ENCODE measurements at places on chromosomes 12 and 14.
A peak's percentile ranks its signal among the peaks of the same experiment; 100 is the strongest.

- no peak for DNase-seq
Observed at GRCh38 chr12:56190695-56191155, 1.4 kb upstream of the SMARCC2 start.

DNA sequence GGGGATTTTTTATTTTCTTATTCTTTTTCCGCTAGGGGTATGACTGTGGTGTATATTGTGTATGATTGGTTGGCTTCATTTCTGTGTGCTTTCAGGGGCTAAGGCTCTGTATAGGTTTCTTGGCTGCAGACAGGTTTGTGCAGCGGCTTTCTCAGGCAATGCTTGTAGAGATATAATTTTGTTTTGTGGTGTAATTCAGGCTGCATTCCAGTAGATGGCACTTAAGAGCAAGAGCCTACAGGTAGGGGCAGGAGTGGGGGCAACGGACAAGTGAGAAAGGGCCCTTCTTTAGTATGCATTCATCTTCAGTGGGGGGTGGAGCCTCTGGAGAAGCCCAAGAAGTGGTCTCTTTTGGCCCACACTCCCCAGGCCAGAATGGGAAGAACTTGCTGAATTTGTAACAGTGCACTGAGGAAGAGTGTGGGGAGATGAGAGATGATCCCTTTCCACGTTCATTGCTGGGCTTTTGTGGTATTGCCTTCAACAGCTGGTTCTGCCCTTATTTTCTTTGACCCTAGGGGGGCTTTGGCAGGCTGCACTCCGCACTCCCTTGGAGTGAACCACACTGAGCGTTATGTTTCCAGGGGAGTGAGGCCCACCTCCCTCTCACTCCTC is 78.6 kb downstream of the IFNG-AS1 start:
- DNase-seq: no peak

DNA sequence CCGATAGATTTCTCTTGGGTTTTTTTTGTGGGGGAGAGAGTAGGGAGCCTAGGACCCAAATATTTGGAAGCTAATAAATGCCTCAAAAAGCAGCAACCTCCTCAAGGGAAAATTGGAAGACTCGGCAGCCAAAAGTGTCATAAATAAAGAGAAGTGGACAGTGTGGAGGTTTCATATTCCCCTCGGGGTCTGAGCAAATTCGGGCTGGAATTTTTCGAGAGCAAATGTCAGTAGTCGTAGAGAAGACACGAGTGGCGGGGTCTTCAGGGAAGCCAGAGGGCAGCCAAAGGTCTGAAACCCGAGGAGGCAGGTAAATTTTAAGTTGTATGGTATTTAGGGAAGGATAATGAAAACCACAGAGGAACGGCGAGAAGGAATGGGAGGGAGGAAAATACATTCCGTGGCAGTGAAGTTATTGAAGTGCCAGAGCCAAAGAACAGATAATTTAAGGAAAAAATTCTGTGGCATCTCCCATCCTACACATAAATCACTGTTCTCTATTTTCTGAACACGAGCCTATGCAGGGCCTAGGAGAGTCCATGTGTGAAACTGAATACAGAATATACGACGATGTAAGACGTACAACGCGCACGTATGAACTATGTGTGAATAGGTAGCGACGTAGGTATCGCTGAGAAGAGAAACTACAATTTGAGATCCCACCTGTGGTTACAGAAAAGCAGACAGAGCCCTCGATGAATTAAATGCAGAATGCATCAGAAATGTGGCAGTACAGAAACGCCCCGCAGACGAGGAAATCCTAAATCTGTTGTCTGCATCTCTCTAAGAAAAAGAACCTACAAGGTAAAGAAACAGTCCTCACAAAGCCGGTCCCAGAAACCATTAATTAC is 12.9 kb downstream of the BCL11B start:
- no peak for DNase-seq

- DNase-seq: no peak
Observed at GRCh38 chr12:1573960-1574864, 20.2 kb downstream of the FBXL14 start.

DNA sequence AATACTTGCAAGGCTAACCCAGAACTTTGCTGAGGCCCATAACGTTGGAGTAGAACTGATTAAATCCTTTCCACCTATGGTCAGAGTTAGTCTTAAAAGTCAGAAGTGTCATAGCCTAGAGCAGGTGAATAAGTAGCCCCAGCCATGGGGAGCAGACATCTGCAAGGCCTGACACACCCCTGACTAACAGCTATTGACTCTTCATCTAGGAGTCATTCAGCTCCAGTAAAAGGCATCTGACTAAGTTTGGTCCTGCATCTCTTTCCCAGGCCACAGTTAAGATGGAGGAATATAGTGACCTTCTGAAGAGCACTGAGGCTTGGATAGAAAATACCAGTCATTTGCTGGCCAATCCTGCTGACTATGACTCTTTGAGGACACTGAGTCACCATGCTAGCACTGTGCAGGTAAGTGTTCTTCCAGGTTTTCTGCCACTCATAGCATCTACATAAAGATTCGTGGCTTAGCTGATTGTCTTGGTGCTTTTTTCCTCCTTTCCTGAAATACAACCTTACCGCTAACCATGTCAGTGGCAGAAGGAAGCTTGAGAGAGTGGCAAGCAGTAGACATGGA is 212.9 kb downstream of the ESR2 start:
- no peak for DNase-seq

GRCh38 chr12:81573228-81573627 is 185.9 kb downstream of the PPFIA2 start:
- no peak for DNase-seq

- no peak for DNase-seq
Observed at GRCh38 chr14:59997449-59997848, 77.5 kb downstream of the LRRC9 start.

DNA sequence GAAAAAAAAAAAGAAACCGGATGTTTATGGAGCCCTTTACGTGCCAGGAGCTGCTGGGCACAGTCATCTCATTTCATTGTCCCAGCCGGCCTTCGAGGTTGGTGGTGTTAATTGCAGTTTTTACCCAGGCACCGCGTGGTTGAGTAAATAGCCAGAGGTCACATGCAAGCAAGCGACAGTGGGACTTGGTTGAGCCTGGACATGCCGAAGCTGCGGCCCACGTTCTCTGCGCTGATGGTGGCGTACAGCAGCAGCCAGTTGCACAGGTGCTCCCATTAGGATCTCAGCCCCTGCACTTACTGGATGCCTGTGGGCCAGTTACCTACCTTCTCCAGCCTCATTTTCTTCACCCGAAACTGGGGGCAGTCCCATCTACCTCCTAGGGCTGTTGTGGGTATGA is 54.0 kb downstream of the TSPAN9 start:
- no peak for DNase-seq

- DNase-seq: no peak
Observed at GRCh38 chr14:105487986-105488777, 1.5 kb downstream of the CRIP1 start.

GRCh38 chr12:19533567-19533966 is 94.3 kb downstream of the AEBP2 start:
- DNase-seq: no peak

DNA sequence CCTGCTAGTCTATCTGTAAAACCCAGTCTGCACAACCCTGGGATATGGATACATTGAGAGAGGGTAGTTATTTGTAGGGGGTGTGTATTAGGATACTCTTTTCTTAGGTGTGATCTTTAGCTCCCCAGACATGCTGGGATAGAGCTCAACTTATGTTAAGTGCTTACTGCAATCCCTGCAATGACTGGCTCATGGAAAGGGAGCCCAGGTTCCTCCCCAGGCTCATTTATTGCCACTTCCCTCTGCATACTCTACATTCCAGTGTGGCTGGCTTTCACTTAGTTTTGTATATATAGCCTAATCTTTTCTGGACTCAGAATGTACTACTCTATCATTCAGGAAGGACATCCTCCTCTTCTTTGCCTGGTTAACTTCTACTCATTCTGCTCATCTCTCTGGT is 172.0 kb downstream of the SYT10 start:
- DNase-seq: no peak

- no peak for DNase-seq
Observed at GRCh38 chr14:26522967-26523366, 74.9 kb downstream of the NOVA1 start.

DNA sequence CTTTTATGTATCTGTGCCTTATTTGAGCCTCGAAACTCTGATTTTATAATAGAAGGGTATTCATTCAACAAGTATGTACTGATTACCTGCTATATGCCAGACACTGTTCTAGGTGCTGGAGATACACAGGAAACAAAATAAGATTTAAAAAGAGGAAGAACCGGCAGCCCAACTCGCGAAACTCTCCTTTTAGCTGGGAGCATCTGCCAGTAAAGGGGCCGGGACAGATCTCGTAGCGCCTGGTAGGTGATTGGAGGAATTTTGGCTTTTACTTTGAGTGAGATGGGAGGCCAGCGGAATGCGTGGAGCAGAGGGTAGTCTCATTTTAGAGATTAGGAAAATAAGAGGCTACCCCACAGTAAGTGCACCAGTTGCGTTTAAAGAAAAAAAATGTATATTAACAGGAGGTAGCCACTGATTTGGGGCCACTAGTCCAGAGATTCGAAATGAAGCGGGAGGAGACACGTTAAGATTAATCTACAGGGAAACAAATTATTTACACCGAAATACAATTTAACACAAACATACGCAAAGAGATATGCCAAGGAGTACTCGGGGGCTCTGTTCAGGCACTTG is 520 bp upstream of the MON2 start:
- peak; percentile 66 for DNase-seq

DNA sequence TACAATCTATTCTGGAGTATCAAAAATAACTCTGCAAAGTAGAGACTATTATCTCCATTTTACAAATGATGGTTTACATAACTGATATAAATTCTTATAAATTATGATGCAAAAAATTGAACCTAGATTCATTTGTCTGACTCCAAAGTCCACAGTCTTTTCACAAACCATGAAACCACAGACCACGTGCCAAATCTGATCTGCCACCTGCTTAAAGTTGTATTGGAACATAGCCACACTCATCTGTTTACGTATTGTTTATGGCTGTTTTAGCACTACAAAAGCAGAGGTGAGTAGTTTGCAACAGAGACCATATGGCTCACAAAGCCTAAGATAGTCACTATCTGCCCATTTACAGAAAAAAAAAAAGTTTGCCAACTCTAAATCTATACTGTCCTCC is 105.3 kb downstream of the KCNH5 start:
- DNase-seq: no peak

GRCh38 chr12:120668868-120669840 is 17.8 kb upstream of the MLEC start:
- DNase-seq: no peak

DNA sequence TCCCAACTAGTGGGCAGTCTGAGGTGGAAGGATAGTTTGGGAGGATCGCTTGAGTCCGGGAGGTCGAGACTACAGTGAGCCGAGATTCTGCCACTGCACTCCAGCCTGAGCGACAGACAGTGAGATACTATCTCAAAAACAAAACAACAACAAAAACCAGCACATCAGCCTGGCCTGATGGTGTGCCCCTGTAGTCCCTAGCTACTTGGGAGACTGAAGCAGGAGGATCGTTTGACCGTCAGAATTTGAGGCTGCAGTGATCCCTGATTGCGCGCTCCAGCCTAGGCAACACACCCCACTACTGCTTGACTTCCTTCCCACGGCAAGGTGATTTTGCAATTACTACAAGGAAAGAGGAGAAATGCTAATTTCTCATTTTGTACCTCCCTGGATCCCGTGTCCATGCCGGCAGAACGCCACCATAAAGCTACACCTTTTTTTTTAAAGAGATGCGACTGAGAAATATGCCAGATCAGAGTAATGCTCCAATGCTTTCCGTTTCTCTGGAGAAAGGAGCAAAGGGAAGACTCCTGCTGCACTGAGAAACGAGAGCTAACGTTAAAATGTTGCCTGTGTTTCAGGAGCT is 672 bp upstream of the SCFD1 start:
- DNase-seq: no peak

DNA sequence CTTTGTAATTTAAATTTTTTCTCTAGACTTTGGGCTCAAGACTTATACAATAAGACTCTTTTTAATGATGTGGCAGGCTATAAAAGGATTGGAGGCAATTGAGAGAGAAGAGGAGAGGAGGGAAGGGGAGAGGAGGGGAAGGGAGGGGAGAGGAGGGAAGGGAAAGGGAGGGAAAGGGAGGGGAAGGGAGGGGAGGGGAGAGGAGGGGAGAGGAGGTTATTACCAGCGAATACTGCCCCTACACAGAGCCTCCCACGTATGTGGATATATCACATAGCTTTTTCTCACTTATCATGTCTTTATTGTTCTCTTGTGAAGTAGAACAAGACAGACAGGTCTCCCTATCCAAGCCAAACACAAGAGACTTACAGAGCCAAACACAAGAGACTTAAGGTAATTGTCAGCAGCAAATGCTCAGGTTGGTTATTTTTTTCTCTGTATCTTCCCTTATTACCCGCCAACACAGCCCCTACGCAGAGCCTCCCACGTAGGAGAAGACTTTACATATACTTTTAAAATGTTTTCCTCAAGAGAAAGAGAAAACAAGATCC is 63.1 kb downstream of the DRAM1 start:
- DNase-seq: no peak

- DNase-seq: no peak
Observed at GRCh38 chr14:60008042-60008441, 83.7 kb upstream of the PCNX4 start.

DNA sequence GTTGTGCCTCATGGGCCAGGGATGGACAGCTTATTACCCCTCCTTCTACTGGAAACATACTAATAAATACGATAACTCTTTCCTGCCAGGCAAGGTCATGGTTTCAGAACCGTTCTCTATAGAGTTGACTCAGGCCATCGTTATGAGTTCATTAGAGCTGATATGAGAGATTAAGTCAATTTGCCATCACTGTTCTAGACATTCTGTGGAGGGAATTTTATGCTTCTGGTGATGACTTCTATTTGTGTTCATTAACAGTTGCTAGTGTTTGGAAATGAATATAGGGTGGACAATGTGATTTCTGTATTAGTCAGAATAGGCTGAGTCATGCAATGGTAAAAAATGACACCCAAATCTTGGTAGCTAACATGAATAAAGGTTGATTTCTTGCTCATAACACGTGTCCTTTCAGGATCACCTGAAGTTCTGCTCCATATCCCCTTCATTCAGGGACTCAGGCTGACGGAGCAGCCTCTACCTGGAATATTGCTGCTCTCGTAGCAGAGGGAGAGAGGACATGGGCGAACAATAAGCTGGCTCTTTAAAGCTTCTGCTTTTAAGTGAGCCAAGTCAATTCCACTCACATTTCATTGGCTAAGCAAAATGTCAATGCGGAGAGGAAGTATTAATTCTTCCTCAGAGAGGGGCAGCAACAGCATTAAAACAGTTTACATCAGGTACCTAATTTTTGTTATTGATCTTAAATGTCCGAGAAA is 18.5 kb upstream of the TBPL2 start:
- DNase-seq: no peak

GRCh38 chr12:83136411-83136810 is 449.7 kb downstream of the TMTC2 start:
- DNase-seq: no peak

DNA sequence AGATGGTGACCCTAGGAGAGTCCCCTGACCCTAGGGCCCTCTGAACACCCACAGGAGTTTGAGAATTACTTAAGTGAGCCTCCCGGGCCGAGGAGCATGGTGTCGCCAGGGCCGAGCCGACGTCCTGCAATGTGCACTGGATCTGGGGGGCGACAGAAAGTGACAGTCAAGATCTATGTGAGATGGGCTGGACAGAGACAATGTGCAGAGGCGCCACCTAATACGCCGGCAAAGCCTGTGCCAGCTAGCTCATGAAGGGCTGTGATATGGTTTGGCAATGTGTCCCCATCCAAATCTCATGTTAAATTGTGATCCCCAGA is 11.6 kb downstream of the MMAB start:
- DNase-seq: no peak
